ENCODE measurements at places on chromosomes 3 and 15.

- DNase-seq: no peak
These were observed 155.9 kb upstream of the ICE2 start for GRCh38 chr15:60634815-60635214.

- DNase-seq: no peak
These were observed 459.1 kb upstream of the MDFIC2 start for GRCh38 chr3:70771426-70772147.

DNA sequence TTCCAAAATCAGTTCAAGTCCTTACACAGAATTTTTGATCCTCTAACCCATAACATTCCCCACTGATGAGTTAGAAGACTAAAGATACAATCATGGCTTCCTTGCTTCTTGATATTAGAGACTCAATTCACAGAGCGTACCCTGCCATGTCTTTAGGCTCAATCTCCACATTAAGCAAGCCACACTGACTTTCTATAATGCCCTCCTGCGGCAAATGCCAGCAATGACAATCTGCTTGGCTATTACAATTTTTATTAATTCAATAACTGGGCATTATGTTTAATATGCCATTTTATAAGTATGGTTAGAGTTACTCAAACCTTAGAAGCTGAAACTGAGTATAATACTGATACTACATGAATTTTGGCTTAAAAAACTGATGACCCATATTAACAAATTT, 479.7 kb upstream of the NR2F2 start:
- no peak for DNase-seq

DNA sequence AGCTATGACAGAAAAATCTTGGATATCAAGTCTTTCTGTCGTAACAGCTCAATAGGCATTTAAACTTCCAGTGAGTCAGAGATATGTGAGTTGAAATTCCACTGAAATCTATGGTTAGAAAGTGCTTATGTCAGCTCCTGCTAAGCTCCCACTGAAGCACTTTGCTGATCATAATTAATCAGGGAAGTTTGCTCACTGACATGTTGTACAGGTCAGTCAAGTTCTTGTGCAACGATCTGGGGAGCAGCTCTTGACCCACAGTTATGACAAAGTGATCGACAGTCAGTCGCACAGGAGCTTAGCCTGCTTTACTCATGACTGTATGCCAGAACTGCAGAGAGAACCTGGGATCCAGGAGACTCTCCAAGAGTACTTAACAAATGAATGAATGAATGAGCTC, 453.5 kb downstream of the SOX2 start:
- no peak for DNase-seq

- no peak for DNase-seq
These were observed 37.9 kb downstream of the MAP3K13 start for GRCh38 chr3:185400866-185401265.

GRCh38 chr3:62095756-62096155, 277.6 kb downstream of the FEZF2 start:
- DNase-seq: no peak

DNA sequence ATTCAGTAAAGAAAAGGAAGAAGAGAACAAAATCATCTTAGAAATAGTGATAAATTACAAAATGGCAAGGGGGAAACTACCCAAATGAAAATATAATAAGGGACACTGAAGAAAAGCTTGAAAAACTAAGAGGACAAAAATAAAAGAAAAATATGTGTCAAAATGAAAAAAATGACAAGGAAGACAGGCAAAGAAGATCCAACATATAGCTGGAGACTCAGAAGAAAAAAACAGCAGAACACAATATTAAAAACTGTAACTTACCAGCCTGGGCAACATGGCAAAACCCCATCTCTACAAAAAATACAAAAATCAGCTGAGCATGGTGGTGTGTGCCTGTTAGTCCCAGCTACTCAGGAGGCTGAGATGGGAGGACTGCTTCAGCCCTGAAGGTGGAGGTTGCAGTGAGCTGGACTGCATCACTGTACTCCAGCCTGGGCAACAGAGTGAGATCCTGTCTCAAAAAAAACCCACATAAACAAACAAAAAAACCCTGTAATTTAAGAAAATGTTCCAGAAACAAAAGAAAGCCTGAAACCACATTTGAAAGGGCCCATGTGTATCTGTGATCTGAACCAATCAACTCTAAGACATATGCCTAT, 93.2 kb downstream of the ANO10 start:
- no peak for DNase-seq

DNA sequence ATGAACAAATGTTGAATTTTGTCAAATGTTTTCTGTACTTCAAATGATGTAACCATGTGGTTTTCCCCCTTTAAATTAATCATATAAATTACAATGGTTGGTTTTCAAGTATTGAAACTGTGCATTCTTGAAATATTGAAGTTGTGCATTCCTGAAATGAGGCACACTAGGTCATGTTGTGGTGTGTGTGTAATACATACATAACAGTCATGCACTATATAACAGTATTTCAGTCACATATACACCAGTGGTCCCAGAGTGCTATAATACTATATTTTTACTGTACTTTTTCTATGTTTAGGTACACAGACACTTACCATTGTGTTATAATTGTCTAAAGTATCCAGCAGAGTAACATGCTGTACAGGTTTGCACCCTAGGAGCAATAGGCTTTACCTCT, 11.0 kb upstream of the IQCF5 start:
- no peak for DNase-seq

DNA sequence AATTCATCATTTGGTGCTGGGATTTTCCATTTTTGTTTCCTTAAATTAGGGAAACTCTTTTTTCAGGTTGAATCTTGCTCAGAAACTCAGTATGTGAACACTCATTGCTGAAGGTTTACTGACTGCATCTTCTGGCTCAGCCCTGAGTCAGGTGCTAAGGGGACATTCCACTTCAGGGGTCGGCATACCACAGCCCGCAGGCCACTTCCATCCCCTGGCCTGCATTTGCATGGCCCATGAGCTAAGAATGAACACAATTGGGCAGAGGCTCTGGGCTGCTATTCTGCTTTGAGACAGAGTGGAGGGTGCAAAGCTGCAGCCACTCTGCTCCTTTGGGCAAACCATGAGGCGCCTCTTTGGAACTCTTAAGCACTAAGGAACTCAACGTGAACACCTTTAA, 165.0 kb downstream of the FEZF2 start:
- no peak for DNase-seq

- DNase-seq: no peak
These were observed 107.5 kb downstream of the DCLK3 start for GRCh38 chr3:36656873-36657272.

DNA sequence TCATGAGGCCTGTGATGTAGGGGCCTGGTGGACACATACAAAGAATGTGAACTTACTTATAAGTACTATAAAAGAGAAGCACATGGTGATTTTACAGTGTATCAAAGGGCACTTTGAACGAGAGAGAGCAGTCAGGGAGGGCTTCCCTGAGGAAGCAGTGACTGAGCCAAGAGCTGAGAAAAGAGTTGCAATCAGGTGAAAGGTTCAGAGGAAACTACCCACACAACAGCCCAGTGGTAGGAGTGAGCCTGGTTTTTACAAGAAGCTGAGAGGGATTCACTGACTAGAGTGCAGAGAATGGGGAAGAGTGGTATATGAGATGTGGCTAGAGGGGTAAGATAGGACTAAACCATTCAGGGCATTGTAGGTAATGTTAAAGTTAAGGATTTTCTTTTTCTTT, 57.1 kb downstream of the CALML4 start:
- DNase-seq: no peak

GRCh38 chr3:134002306-134002705, 27.4 kb downstream of the SLCO2A1 start:
- no peak for DNase-seq

DNA sequence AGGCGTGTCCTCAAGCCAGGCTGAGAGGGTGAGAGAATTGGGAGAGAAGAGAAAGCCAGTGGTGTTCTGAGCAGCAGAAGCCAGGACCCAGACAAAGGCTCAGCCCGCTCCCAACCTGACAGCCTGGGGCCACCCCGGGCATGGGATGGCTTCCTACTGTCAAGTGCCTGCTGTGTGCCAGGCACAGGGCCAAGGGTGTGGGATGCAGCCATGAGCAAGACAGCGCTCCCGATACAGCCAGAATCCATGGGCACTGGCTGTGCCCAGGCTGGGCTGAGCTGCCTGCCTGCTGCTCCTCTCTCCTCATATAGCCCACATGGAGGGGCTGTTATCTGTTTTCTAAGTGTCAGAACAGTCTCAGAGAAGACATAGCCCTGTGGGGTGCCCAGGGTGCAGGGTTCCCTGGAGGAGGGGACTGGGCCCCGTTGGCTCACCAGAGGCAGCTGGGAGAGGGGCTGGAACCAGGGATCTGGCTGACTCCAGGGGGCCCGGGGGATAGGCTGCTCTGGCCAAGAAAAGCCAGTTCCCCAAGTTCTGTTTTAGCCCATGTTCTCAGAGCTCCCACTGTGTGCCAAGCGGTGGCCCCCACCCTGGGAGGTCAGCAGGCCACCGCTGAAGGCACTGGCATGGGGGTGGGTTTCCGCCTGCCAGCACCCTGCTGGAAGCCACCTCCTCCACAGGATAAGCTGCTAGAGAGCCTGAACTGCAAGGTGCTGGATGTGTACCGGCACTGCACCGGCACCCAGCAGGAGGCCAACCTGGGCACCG, 39.0 kb downstream of the CFAP100 start:
- peak; percentile 43 for DNase-seq

- DNase-seq: no peak
These were observed 29.7 kb downstream of the STARD9 start for GRCh38 chr15:42604894-42605744.

- no peak for DNase-seq
These were observed 18.2 kb downstream of the KLHL6 start for GRCh38 chr3:183537295-183537730.

DNA sequence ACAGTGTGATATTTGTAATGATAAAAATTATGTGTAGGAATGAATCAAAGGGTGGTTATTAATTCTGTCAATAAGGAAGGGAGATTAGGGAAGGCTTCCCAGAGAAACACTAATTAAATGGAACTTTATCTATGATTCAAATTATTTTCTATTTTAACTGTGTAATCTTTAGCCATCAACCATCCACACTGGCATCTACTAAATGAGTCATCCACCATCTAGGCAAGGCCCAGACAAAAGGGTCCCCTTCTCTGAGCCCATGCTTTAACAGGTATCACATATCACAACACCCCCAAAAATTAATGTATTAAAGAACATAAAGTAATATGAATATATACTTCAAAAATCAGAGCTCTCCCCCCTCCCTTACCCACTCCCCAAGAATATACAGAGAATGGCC, 19.9 kb upstream of the TPM1 start:
- DNase-seq: no peak

GRCh38 chr3:106097817-106098435, 229.1 kb upstream of the CBLB start:
- DNase-seq: no peak

DNA sequence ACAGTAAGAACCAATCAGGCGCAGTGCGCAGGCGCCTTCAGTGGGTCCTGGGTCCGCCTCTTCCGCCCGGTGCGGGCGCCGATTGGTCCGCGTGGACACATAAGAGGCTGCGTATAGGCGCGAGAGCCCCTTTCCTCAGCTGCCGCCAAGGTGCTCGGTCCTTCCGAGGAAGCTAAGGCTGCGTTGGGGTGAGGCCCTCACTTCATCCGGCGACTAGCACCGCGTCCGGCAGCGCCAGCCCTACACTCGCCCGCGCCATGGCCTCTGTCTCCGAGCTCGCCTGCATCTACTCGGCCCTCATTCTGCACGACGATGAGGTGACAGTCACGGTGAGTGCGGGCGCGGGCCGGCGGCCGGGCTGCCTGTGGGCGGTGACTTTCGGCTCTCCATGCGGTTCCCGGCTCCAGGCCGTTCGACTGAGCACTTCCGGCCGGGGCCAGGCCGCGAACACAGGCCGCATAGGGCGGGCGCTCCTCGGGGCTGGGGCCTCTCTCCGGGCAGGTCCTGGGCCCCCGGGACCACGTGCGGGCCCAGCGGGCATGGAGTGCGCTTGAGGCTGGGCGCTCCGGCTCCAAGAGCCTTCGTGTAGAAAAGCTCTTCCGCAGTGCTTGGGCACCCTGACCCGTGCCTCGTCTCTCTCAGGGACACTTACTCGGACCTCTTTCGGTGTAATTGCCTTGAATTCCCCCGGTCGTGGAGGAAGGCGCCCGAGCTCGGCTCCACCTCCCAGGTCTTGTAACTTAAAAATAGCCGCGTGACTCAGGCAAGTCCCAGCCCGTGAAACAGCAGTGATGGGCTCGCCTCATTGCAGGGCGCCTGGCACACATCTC, at the start of gene RPLP1:
TSS of gene RPLP1 (plus strand) at position 127 of the 830 bp plus-strand sequence. CDS start at position 258, 131 bp downstream.
- peak; percentile 97 for DNase-seq

- DNase-seq: no peak
These were observed 194.1 kb downstream of the KCNH8 start for GRCh38 chr3:19342389-19342788.

- DNase-seq: no peak
These were observed 87.7 kb upstream of the KLF13 start for GRCh38 chr15:31238906-31239305.

GRCh38 chr3:24686808-24687207, 192.2 kb upstream of the THRB start:
- peak; percentile 13 for DNase-seq

All from activated naive CD4-positive, alpha-beta T cell treated with anti-CD3 and anti-CD28 coated beads, Interleukin-2, amount 50 U/mL, for 72 hours (primary cell).